ENCODE measurements at places on chromosomes 7 and 10.

DNA sequence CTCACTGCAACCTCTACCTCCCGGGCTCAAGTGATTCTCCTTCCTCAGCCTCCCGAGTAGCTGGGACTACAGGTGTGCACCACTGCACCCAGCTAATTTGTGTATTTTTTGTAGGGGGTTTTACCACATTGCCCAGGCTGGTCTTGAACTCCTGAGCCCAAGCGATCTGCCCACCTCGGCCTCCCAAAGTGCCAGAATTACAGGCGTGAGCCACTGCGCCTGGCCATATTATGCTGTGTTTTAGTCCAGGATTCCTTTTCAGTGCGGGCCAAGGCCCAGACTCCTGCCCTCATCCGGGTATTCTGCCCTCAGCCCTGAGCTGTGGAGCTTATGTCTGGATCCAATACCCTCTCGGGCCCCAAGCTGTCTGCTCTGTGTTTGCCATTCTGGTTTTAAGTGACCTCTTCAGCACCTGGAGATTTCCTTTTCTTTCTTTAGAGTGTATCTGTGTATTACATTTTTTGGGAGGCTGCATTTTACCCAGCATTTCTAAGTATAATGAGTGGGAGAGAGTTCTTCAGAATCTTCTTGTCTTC lies 114.9 kb downstream of the BUB3 start:
- no peak for DNase-seq

DNA sequence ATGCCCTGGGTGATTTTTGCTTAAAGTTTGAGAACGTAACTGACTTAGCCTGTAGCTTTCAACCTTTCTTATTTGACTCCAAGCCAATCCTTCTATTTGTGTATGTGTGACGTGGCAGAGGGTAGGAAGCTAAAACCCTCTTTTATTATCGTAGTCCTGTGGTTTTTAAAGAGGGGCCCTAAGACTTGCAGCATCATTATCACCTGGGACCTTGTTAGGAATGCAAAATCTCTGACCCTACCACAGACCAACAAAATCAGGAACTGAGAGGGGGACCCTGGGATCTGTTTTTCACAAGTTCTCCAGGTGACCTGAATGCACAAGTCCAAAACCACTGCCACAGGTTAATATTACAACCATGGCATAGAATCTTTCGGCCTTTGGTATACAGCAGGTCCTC lies 80.1 kb downstream of the OSBPL3 start:
- DNase-seq, result no peak

DNA sequence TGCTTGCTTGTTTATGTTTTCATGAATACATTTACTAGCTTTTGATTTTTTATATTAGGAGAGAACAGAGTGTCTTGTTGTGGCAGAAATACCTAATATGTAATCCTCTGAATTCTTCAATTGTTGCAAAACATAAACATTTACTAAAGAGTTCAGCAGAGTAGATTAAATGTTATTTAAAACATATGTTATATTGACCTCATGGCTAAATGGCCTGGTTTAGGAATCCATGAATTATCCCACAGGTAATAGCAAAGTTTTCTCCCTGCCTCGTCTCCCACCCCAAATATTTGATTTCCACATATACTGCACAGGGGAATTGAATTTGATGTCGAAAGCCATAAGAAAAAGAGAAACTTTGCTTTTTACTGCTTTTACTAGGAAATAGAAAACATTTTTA lies 111.8 kb downstream of the ADK start:
- no peak for DNase-seq

DNA sequence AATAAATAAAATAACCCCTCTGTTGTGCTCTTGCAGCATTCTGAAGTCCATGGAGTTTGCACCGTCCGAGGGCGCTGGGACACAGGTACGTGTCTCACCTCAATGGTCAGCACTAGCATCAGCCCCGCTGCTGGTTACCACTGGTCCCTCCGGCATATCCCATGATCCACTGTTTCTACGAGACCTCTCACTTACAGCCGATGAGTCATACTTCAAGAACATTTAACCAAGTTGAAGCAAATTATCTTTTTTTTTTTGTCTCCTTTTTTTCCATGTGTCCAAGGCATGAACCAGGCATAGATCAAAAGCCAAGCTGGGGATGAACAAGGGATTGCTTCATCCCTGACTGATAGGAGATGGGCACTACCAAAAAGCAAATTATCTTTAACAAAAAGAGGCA lies 92.9 kb upstream of the SH2B2 start:
- DNase-seq, result no peak

GRCh38 chr7:24705461-24705954 lies 51.8 kb downstream of the GSDME start:
- DNase-seq, result no peak

DNA sequence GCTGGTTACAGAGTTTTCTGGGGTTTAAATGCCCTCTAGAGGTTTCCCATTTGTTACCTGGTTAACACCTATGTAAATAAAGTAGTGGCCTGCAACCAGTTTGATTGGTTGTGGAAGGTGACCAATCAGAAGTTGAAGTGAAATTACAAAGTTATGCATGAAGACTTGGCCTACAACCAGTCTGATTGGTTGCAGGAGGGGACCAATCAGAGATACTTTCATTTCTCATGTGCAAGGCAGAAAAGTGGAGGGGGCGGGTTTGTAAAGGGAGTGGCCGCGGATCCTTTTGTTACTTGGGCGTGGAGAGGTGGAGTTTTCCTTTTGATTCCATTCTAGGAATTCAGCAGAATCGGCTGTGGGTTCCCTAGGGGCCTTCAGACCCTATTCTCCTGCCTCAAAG lies 80.8 kb downstream of the SEC23IP start:
- DNase-seq, result no peak

DNA sequence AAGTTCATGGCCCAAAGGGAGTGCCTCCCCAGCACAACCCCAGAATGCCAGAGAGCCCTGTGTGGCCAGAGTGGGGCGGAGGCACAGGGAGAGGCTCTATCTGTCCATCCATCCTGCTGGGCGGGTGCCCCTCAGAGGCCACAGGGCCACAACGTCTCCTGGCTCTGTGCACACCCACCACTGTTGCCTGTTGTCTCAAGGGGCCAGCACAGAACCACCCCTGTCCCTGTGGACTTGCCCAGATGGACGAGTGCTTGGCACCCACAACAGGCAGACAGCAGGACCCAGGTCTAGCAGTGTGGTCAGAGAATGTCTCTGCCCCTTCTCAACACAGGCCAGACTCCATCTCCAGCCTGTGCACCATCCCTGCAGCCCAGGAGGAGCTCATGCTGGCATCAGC lies 92.8 kb downstream of the PAXIP1 start:
- DNase-seq, result no peak

GRCh38 chr7:77839919-77840318 lies 41.3 kb downstream of the PHTF2 start:
- DNase-seq, result no peak

GRCh38 chr10:71963351-71964097 lies 671 bp upstream of the CHST3 start:
- no peak for DNase-seq

GRCh38 chr10:27052656-27053055 lies 47.6 kb downstream of the ANKRD26 start:
- DNase-seq, result no peak

DNA sequence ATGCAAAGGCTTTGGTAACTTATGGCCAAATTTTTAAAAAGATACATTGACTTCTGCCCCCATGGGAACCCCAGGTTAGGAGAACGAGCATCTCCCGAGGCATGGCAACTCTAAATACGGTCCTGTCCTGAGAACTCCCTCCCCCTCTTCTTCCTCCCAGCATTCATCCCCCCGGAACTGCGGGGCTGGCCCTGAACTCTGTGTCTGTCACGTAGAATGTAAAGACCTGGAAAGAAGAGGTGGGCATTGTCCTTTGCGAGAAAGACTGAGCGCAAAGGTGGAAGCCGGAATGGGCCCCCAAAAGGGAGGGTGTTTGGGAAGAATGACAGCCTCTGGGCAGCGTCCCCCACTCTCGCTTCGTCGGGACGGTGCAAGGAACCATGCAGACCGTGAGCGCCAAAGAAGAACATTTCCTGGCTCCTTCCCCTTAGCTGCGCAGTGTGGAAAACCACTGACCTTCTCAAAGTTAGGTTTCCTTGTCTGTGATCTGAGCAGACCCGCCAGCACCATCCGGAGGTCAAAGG lies 21.0 kb downstream of the SHH start:
- no peak for DNase-seq

GRCh38 chr7:42186151-42186550 lies 50.9 kb downstream of the GLI3 start:
- no peak for DNase-seq

GRCh38 chr7:27606270-27607209 lies 56.1 kb downstream of the HIBADH start:
- DNase-seq, result no peak

- DNase-seq, result no peak
These were observed 71.1 kb downstream of the LYZL2 start for GRCh38 chr10:30558411-30558810.

- DNase-seq, result no peak
These were observed 185.0 kb upstream of the TCERG1L start for GRCh38 chr10:131496351-131497052.

DNA sequence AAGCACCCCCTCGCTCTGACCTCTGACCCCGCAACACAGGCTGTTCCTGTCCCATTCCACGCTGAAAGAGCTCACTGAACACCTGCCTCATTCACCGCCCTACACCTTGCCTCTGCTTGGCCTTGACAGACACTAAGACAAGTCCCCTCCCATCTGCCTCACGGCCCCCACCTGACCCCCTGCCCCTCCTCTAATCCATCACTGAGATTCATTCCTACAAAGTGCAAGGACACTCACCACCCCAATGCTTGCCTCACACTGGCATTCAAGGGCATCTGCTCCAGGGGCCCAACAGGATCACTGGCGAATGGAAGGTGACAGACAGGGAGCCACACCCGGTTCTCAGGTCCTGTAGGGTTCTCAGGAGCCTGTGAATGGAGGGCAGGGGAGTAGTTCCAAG lies 68.1 kb upstream of the NANOS1 start:
- no peak for DNase-seq

GRCh38 chr7:92039900-92040299 lies 94.4 kb downstream of the CYP51A1 start:
- no peak for DNase-seq

DNA sequence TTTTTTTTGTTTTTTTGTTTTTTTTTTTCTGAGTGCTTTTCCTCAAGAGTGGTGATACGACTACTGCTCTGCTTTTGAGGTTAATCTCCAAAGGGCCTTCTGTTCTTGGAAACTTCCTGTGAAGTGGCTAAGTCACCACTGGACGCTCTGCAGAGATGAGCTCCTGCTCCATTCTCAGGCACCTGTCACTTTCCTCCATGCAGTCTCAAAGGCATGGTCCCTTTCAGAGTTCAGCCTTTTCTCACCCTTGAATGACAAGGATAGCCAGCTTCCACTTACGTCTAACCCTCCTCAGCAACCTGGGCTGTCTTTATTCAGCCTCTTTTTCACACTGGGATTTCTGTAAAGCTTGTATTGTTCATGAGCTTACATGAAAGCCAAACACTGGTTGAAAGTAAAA lies 65.8 kb downstream of the BMPER start:
- no peak for DNase-seq

DNA sequence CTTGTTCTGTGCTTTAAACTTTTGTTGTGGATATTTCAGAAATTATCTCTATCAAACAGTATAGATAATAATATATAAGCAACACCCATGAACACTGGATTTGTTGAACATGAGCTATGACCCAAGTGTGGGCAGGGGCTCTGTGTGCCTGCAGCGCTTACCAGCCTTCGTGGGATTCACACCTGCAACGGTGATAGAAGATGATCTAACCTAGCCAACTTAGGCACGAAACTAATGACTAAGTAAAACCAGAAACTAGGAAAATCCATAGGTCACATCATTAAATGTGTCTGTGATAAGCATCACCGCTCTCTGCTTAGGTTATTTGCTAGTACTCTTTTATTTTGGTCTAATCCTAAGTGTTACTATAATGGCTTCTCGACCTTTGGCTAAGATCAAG lies 18.0 kb downstream of the SPAG6 start:
- DNase-seq, result no peak

DNA sequence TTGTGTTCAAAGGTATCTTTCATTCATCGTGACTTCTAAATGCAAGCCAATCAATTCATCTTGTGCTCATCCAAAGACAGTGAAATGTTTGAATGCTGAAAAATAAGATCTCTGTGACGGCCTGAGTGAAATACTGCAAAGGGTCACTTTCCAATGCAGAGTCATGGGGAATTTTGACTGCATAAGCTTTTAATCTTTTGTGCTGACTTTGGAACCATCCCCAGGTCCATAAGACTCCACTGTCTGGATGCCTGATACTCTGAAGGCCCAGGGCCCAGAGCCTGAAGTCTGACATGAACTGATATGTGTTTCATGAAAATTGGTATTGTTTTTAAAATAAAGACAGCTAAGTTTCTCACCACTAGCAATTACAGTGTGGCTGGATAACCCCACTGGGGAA lies 39.0 kb downstream of the PPP1R3C start:
- no peak for DNase-seq

GRCh38 chr10:113552701-113553100 lies at the start of gene HABP2:
Gene HABP2 (plus strand): TSS chr10:113553053. CDS start chr10:113553122, 69 bp downstream.
- no peak for DNase-seq

DNA sequence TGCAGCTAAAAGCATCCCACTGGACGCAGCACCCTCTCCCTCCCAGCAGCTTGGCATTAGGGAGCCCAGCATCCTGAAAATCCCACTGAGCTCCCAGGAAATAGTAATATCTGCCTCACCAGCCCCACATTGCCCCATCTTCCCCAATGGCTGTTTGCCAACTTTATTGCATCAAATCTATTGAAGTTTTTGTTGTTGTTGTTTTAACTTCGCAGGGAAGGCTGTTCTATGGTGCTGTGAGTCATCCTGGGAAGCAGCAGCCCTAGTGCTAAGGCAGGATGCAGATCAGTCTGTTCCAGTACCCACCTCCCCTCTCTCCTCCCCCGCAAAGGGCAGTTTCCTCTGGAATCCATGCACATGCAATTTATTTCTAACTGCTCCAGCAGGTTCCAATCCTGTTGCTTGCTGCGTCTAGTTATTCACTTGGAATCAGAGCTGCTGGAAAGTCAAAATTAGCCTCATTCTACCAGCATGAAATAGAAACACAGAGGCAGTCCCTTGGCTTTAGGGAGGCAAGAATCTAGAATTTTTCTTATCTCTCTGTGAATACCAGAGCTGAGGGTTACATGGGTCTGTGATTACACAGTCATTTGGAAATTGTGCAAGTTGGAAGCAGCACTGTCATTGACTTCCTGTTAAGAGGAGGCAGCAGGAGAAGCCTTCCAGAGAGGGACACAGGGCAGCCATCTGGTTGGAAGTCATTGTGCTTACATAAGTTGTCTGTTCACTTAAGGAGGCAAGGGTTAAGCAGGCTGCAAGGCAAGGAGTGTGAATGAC lies 115.9 kb upstream of the CACUL1 start:
- no peak for DNase-seq

- DNase-seq, result no peak
These were observed 213.4 kb downstream of the TAX1BP1 start for GRCh38 chr7:27953361-27953760.

GRCh38 chr10:63630931-63631680 lies 109.9 kb downstream of the REEP3 start:
- DNase-seq, result no peak

DNA sequence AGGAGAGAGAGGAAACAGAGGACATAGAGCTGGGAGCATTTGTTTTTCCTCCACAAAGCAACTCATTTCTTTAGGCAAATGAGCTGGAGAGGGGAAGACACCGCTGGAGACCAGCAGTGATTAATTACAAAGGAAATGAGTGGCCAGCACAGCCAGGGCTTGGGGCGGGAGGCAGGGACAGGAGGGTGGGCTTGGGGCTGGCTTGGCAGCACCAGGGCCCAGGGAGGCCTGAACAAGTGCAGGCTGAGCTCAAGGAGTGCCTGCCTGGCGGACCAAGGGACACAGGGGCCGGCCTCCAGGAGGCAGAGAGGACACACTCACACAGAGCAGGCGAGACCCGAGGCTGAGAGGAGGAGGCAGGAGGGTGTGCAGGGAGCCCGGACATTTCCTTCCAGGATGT lies 149.0 kb upstream of the UNC5B start:
- DNase-seq, result no peak
